ENCODE measurements at places on chromosomes 7 and 10. TPM values are rescaled to one million over a fixed set of nuclear protein-coding genes. Genes with fewer than 3 reads are reported as not detected.

GRCh38 chr7:90869335-90869734 is 273.2 kb downstream of the CDK14 start:
- H3K27ac ChIP-seq = no peak overlapping the region
- H3K27me3 ChIP-seq = no peaks in the 10 kb centered on the region
- no peaks in the 10 kb centered on the region for H3K4me1 ChIP-seq
- no peak overlapping the region for H3K4me3 ChIP-seq
- H3K36me3 ChIP-seq = no peaks in the 10 kb centered on the region

DNA sequence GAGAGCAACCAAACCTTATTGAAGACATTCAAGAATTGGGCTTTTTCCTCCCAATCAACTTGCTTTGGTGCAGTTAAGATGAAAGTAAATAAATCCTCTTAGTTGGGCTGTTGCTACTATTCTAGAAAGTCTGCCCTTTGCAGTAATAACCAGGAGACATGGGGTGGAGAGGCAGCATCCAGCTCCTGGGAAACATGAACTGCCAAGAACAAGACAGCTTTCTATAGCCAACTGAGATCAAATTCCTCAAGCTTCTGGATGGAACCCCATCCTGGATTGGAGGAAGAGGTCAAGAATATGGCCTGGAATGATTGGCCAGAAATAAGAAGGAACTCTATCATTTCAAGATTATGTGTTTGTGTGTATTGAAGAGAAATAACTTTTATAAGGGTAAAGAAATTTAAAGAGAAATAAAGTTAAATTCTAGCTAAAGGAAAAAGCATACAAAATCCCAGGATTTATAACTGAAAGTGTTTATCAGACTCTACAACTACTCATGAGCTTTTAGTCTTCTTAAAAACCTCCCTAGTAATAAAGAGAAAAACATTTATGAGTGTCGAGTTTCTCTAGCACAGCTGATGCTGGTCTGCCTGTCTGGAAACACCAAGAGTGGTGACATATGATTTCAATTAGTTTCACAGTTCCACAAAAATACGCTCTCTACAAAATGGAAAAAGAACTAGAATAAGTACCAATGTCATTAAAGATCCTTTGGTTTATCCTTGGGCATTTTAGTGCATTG is 70.1 kb upstream of the COL1A2 start:
- no peaks in the 10 kb centered on the region for H3K4me1 ChIP-seq
- H3K27me3 ChIP-seq = no peaks in the 10 kb centered on the region
- peak; percentile 48 for DNase-seq
- no peak overlapping the region for H3K4me3 ChIP-seq
- H3K36me3 ChIP-seq = no peaks in the 10 kb centered on the region
- peak overlapping the region; percentile 75 for H3K27ac ChIP-seq

GRCh38 chr7:148712678-148713329 is 14.1 kb downstream of the CUL1 start:
- H3K4me1 ChIP-seq = peaks cover 14% of the 10 kb centered on the region
- H3K27me3 ChIP-seq = no peaks in the 10 kb centered on the region
- H3K27ac ChIP-seq = peak overlapping the region; percentile 4
- no peak for DNase-seq
- H3K36me3 ChIP-seq = no peaks in the 10 kb centered on the region

DNA sequence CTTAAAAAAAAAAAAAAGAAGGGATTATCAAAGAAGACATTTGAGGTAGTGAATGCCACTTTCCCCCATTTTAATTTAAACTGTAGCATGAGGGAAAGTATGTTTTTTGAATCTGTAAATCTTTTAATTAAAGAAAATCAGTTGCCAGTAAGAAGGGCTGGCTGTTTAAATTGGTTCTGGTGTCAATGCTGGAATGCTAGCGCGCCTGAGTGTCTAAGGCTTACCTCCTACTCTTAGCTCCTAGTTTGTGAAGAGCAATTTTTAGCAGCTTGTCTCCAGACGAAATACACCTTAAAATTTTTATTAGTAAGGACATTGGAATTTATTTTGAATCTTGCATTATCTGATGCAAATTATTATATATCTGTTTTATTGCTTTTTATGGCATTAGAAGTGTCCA is 54.1 kb downstream of the UBE3C start:
- no peak for DNase-seq
- no peaks in the 10 kb centered on the region for H3K27me3 ChIP-seq
- H3K27ac ChIP-seq = no peak overlapping the region
- no peak overlapping the region for H3K4me3 ChIP-seq
- H3K36me3 ChIP-seq = no peaks in the 10 kb centered on the region

DNA sequence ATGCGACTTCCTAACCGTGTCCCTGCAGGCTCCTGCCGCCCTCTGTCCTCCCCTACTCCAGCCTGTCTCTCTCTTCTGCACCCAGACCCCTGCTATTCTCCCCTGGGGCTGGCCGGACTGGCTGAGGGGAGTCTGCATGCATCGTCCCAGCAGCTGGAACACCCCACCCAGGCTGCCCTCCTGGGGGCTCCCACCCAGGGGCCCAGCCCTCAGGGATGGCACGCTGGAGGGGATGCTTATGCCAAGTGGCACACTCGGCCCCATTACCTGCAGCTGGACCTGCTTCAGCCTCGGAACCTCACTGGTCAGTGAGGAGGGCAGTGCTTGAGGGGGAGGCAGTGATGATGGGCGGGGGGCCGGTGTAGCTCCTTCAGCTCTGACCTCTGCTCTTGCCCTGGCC is 21.7 kb upstream of the ZNF467 start:
- no peak overlapping the region for H3K27ac ChIP-seq
- no peak overlapping the region for H3K4me3 ChIP-seq
- H3K36me3 ChIP-seq = no peaks in the 10 kb centered on the region
- no peaks in the 10 kb centered on the region for H3K4me1 ChIP-seq
- peaks cover 8% of the 10 kb centered on the region for H3K27me3 ChIP-seq
- no peak for DNase-seq

- no peaks in the 10 kb centered on the region for H3K27me3 ChIP-seq
- peak; percentile 17 for DNase-seq
- no peak overlapping the region for H3K27ac ChIP-seq
- H3K4me1 ChIP-seq = no peaks in the 10 kb centered on the region
These were observed 115.0 kb upstream of the ZNF438 start for GRCh38 chr10:31146491-31147209.

DNA sequence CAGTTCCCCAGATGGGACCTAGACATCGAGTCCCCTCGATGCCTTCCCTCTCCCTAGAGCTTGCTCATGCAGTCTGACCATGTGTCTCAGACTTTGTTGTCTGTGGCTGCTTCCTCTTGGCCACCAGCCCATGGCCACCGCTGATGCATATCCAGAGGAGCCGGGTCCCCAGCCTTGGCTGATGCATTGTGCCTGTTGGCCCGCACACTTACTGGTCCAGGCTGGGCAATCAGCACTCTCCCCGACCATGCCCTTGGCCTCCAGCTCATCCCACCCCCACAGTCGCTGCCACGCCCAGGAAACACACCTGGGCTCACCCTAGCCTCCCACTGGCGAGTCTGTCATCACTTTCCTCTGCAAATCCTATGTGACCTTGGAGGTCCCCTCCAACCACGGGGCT is 10.1 kb downstream of the NPC1L1 start:
- no peak overlapping the region for H3K4me3 ChIP-seq
- H3K4me1 ChIP-seq = peaks cover 9% of the 10 kb centered on the region
- H3K36me3 ChIP-seq = no peaks in the 10 kb centered on the region
- no peaks in the 10 kb centered on the region for H3K27me3 ChIP-seq
- no peak overlapping the region for H3K27ac ChIP-seq

DNA sequence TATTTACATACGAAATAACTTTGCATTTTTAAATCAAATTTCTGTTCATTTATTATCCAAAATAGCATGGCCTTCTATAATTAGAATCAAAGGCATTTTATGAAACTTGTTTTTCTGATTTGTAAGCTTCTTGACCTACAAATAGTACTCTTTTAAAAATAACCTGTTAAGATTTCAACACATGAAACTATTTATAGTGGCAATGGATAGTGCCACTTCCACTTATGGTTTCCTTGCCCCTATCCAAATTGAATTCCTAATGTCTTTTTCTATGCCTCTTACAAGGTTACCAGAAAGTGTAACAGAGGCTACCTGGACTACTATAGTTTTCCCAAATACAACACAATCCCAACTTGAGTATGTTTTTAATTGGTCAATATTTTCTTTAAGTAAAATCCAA is 263.5 kb downstream of the SEMA3D start:
- H3K27me3 ChIP-seq = no peaks in the 10 kb centered on the region
- H3K27ac ChIP-seq = no peak overlapping the region
- H3K4me1 ChIP-seq = no peaks in the 10 kb centered on the region
- no peak overlapping the region for H3K4me3 ChIP-seq
- DNase-seq = no peak
- no peaks in the 10 kb centered on the region for H3K36me3 ChIP-seq

GRCh38 chr7:152103691-152104090 is 78.2 kb downstream of the GALNT11 start:
- no peaks in the 10 kb centered on the region for H3K27me3 ChIP-seq
- H3K4me3 ChIP-seq = no peak overlapping the region
- no peak overlapping the region for H3K27ac ChIP-seq
- H3K4me1 ChIP-seq = no peaks in the 10 kb centered on the region
- no peaks in the 10 kb centered on the region for H3K36me3 ChIP-seq
- DNase-seq = no peak

GRCh38 chr10:77049896-77050295 is 587.7 kb downstream of the KCNMA1 start:
- no peak for DNase-seq
- H3K4me3 ChIP-seq = no peak overlapping the region
- H3K27ac ChIP-seq = no peak overlapping the region
- no peaks in the 10 kb centered on the region for H3K36me3 ChIP-seq

- no peaks in the 10 kb centered on the region for H3K27me3 ChIP-seq
- no peak overlapping the region for H3K4me3 ChIP-seq
- no peak for DNase-seq
- H3K27ac ChIP-seq = peak overlapping the region; percentile 1
These were observed 109.9 kb downstream of the HECTD2 start for GRCh38 chr10:91519899-91520514.

DNA sequence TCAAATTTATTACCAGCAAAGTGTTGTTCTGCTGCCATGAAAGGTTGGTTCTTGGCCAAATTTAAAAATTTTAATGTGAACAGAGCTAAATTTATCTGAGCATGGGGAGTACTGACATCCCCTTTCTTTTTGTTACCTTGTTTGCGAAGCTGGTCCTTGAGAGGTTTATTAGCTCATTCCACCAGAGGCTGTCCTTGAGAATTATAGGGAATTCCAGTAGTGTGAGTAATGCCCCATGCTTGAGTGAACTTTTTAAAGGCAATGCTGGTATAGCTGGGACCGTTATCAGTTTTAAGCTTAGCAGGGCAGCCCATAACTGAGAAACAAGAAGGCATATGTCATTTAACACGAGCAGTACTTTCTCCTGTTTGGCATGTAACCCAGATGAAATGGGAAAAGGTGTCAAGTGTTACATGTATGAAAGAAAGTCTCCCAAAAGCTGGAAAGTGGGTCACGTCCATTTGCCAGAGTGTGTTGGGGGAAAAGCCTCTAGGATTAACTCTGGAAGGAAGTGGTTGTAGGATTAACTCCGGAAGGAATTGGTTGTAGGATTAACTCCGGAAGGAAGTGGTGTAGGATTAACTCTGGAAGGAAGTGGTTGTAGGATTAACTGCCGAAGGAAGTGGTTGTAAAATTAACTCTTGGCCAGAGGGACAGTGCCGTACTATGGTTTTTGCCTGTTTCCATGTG is 37.3 kb upstream of the AKR1C2 start:
- no peaks in the 10 kb centered on the region for H3K27me3 ChIP-seq
- H3K4me3 ChIP-seq = no peak overlapping the region
- H3K36me3 ChIP-seq = no peaks in the 10 kb centered on the region
- peaks cover 5% of the 10 kb centered on the region for H3K4me1 ChIP-seq
- no peak overlapping the region for H3K27ac ChIP-seq

DNA sequence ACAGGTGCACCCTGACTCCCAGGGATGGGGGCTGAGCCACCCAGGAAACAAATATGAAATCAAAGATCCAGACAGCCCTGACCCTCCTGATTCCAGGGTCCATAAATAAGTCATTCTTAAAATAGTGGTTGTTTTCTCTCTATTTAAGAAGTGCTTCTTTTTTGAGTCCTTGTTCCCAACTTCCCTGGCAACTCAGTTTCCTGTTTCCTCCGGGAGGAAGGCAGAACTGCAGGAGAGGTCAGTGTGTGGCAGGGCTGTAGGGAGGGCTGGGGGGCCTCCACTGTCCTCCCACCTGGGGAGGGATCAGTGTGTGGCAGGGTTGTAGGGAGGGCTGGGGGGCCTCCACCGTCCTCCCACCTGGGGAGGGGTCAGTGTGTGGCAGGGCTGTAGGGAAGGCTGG is 88.7 kb upstream of the PDGFA start:
- no peaks in the 10 kb centered on the region for H3K27me3 ChIP-seq
- peaks cover 6% of the 10 kb centered on the region for H3K4me1 ChIP-seq
- no peak overlapping the region for H3K4me3 ChIP-seq
- H3K27ac ChIP-seq = no peak overlapping the region
- H3K36me3 ChIP-seq = no peaks in the 10 kb centered on the region

DNA sequence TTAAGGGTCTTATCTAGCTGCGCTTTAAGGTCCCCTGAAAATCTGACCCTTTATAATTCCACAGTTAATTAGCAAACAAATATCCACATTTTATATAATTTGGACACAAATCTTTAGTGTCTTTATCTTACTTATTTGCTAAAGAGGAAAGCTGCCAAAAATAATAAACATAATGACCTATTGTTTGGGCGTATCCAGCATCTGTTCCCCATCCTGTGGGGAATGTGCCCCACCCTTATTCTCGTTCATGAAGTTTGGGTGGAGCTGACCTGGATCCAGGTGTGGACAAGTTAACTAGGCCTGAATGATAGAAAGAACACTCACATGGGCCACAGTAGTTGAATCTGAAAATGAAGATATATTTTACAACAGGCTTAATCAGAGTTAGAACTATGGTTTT is 218.3 kb downstream of the CRPPA start:
- no peak for DNase-seq
- no peaks in the 10 kb centered on the region for H3K27me3 ChIP-seq
- no peaks in the 10 kb centered on the region for H3K4me1 ChIP-seq
- H3K4me3 ChIP-seq = no peak overlapping the region
- H3K36me3 ChIP-seq = no peaks in the 10 kb centered on the region

Gene RNF133
- 2.2 TPM for total RNA-seq

Gene PLEKHS1
- total RNA-seq = 0.23 TPM

Gene KNDC1
- total RNA-seq = 13.4 TPM

Gene RPEL1
- 0.10 TPM for total RNA-seq

Gene ATP5MK
- 516 TPM for total RNA-seq

Measured in hepatocyte (in vitro differentiated cells).